ENCODE measurements at places on chromosomes 12 and 14.

DNA sequence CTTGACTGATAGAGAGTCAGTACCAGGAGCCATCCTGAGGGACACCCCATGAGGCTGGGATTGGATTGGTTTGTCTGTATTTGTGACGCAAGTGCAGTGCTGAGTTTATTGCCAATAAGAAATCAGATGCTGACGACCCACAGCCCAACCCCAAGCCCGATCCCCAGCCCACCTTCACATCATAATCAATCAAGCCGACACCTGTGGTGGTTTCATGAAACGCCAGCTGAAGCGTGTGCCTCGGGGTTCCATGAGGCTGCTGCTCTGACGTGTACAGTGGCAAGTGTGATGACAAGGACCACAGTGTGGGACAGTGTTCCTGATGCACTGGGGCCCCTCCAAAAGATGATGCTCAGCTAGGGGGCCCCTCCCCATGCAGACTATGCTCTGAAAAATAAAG, 62.1 kb upstream of the C14orf180 start:
- DNase-seq: no peak

DNA sequence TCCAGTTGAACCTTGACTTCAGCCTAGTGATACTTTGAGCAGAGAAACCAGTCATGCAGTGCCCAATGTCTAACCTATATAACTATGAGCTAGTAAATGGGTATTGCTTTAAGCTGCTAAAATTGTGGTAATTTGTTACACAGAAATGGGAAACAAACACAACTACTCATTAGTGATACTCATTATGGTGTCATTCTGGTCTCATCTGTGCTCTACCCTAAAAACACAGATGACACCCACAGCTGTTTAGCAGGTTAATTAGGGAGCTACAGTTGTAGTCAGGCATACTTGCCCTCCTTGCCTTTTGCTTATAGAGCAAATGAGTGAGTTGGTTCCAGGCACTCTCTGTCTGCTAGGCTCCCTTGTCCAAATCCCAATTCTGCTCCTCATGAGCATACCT, 50.0 kb upstream of the ATF7IP start:
- DNase-seq: no peak

DNA sequence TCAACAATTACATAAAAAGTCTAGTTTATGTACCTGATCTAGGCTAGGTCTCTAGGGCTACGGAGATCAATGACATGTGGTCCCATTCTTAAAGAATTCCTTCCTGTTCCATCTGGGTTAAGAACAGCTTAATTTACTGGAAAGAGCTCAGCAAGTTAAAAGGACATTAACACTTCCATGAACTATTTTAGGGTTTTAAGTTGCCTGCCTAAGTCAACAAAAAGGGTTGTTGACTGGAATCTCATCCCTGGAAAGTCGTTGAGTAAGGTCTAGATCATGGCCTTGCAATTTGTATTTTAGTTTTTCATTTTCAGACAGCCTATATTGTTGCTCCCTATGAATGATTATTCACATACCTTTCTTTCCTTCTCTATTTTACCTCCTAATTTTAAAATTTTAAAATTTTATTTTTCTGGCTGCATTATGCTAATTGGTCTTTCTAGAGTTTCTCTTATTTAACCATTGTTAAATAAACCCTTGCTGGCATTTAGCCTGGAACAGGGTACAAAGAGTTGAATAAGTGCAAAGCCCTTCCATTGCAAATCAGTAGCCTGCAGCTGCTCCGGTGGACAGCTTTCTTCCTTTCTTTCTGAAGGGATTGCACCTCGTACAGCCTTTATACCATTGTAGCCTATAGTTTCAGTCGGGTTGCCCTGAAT, 66.3 kb downstream of the VRK1 start:
- peak; percentile 18 for DNase-seq

- no peak for DNase-seq
Observed at GRCh38 chr12:96749999-96750398, 157.1 kb upstream of the NEDD1 start.

- DNase-seq: no peak
Observed at GRCh38 chr14:67918838-67919237, 99.3 kb downstream of the RAD51B start.

DNA sequence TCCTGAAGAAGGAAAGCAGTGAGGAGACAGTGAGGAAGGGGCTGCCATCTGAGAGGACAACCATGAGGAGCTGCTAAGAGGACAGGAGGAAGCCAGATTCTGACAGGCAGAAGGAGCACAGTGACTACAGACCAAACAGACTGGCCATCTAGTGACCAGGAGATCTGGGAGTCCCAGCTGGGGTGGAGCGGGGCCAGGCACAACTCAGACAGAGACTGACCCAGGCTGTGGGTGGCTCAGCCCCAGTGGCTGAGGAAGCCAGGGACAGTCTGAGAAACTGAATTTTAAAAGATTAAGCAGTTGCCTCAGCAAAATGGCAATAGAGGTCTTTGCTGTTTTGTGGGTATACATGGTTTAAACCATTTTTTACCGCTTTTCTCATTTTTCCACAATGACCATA, 28.9 kb downstream of the LRRC74A start:
- DNase-seq: no peak

- no peak for DNase-seq
Observed at GRCh38 chr12:45863332-45863731, 127.0 kb downstream of the SCAF11 start.

GRCh38 chr14:50977863-50978528, 33.7 kb upstream of the PYGL start:
- DNase-seq: no peak

GRCh38 chr12:88904705-88905104, 324.4 kb upstream of the KITLG start:
- DNase-seq: no peak

DNA sequence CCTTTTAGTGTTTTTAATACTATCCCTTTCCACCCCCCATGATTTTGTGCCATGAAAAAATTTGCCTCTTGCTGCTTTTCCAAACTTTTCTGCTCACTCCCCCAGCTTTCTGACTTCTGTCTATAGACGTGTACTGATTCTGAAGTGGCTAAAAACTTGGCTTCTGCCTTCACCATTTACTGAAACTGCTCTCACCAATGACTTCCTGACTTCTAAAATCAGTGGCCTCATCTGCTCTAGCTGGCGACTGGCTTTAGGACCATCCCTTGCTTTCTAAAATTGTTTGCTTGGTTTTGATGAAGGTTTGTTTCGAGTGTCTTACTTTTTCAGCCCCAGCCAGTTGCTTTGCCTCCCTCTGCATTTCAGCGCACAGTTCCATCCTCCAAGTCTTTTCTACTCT, 145.3 kb downstream of the HELB start:
- DNase-seq: no peak

GRCh38 chr14:31969699-31970240, 107.3 kb upstream of the ARHGAP5 start:
- no peak for DNase-seq

DNA sequence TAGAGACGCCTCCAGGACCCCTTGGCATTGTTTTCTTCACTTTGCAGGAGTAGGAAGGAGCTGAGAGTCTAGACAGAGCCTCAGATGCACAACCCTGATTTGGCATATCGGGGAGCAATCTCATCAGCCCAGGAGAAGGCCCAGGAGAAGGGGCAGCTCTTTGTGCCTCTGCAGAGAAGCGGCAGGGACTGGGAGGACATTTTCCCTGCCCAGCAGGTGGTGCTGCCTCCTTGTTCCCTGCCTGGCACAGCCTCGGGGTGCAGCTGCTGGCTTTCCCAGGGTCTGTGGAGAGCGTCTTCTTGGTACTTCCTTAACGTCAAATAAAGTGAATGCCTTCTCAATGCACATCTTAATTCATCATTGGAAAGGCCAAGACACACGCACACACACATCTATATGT, 419.5 kb downstream of the TMEM121 start:
- DNase-seq: no peak

- no peak for DNase-seq
Observed at GRCh38 chr12:39780411-39780912, 160.9 kb upstream of the ABCD2 start.

GRCh38 chr12:78863482-78864402, 832 bp upstream of the SYT1 start:
- DNase-seq: peak; percentile 75

DNA sequence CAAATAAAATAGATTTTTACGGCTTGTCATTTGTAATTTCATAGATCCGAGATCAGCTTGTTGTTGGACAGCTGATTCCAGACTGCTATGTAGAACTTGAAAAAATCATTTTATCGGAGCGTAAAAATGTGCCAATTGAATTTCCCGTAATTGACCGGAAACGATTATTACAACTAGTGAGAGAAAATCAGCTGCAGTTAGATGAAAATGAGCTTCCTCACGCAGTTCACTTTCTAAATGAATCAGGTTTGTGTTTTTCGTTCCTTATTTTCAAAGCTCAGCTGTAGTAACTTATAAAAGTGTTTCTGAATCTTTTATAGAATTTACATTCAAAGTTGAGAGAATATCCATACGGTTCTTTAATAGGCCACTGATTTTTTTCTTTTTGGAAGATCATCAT, 89.1 kb downstream of the LRRK2 start:
- DNase-seq: no peak

- peak; percentile 55 for DNase-seq
Observed at GRCh38 chr12:23950775-23951451, 1.4 kb upstream of the SOX5 start.

DNA sequence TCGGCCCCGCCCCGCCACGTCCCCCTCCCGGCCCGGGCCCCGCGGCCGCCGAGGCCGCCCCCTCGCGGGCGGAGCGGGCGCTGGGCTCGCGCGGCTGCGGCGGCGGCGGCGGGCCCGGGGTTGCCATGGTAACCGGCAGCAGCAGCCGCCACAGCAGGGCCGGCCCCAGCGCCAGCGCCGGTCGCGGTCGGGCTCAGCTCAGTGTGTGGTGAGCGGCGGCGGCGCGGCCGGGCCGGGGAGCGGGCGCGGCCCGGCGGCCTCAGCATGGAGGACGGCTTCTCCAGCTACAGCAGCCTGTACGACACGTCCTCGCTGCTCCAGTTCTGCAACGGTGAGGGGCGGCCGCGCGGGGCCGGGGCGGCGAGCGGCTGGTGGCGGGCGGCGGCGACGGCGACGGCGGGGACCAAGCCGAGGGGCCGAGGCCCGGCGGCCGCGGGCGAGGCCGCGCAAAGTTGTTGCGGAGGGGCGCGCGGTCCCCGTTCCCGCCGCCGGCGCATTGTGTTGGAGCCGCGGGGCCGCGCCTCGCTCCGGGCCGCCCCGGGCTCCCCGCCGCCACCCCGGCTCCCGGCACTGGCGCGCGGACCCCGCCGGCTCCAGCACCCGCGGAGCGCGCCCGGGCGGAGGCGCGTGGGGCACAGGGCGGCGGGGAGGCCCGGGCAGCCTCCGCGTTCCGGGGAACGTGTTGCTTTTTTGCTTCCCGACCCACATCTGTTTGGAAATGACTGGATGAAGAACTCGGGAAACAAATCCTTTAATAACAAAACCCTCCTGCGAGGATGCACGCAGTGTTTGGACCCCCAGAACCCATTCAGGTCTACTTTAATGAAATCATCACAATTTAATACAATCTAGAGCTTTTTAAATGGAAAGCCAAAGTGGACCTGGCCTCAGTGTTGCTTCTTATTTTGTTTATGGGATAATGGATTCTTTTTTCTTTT, at the start of gene EML1:
EML1 (plus strand) TSS at position 201 of the 938 bp plus-strand sequence; CDS start at position 265, 64 bp downstream.
- DNase-seq: peak; percentile 92

DNA sequence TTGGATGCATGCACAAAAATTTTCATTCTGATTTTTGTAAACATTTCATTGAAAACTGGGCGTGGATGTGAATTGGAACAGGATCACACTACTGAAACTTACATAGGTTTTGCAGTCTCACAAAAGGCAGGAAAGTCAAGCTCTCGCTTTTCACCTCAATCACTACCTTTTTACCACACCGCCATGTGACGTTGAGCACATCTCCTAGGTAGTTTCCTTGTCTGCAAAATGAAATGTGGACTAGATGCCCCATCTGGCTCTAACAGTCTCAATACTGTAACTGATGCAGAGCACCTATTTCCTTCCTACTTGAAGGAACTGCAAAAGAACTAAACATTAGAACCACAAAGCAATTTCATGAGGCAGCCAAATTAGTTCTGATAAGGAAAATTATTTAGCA, 4.4 kb upstream of the YY1 start:
- DNase-seq: no peak

DNA sequence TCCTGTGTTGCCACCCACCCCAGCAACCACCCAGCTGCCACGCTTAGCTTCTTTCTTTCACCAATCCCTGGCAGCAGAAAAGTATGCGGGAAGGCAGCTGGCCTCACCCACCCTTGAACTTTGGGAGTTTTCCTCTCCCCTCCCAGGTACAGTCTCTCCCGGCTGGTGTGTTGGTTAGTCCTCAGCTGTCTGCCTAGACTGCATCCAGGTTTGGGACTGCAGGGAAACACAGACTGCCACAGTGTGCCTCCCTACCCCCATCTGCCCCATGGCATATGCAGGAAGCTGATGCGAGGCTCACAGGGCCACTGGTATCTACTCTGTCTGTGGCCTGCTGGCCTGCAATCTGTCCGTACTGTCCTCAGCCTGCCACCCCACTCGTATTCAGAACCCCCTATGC, 2.1 kb downstream of the CD9 start:
- no peak for DNase-seq

DNA sequence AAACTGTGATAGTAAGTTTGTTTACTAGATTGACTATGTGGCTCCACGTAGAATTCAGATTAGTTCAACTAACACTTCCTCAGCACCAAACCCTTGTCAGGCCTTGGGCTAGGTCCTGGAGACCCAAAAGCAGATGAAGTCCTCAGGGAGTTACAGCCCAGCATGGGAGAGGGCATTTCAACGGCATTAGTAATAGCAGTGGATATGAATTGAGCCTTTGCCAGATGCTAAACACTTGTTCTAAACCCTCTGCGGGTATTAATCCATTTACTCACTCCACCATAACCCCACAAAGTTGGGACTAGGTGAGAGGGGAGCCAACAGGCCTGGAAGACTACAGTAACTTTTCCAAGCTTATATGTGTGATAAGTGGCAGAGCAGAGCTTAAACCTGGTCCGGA, 714.6 kb downstream of the DIO2 start:
- no peak for DNase-seq

- DNase-seq: peak; percentile 82
Observed at GRCh38 chr12:103494734-103495468, 867 bp downstream of the C12orf42 start.

GRCh38 chr14:70901269-70901668, 6.0 kb upstream of the PCNX1 start:
- no peak for DNase-seq

DNA sequence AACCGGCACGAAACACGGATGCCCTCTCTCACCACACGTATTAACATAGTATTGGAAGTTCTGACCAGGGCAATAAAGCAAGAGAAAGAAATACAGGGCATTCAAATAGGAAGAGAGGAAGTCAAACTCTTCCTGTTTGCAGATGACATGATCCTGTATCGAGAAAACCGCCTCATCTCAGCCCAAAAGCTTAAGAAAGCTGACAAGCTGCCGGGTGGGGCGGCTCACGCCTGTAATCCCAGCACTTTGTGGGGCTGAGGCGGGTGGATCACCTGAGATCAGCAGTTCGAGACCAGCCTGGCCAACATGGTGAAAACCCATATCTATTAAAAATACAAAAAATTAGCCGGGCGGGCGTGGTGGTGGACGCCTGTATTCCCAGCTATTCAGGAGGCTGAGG, 17.7 kb downstream of the OR6S1 start:
- DNase-seq: no peak

- DNase-seq: no peak
Observed at GRCh38 chr14:81103443-81103842, 117.3 kb downstream of the GTF2A1 start.

- DNase-seq: peak; percentile 78
Observed at GRCh38 chr12:124655698-124656516, 88.5 kb upstream of the NCOR2 start.

GRCh38 chr12:26847431-26847830, 14.4 kb upstream of the ITPR2 start:
- DNase-seq: no peak

GRCh38 chr14:103078420-103078749, 5.6 kb upstream of the LBHD2 start:
- DNase-seq: peak; percentile 71

- peak; percentile 17 for DNase-seq
Observed at GRCh38 chr12:44774815-44775411, 101.2 kb downstream of the NELL2 start.

Measured in NCI-H1417 (cell line).